ENCODE measurements at places on chromosomes 3 and 15. TPM values are rescaled to one million over a fixed set of nuclear protein-coding genes. Genes with fewer than 3 reads are reported as not detected.

GATM gene
- total RNA-seq = 26.7 TPM

NRG4 gene
- not detected for total RNA-seq

NANOGP8 gene
- 1.7 TPM for total RNA-seq

FGF7 gene
- total RNA-seq = not detected

SAMD7 gene
- not detected for total RNA-seq

PTH1R gene
- total RNA-seq = 23.6 TPM

ATG3 gene
- total RNA-seq = 60.7 TPM

NFKBIZ gene
- 15.7 TPM for total RNA-seq

MST1 gene
- 0.95 TPM for total RNA-seq

SIN3A gene
- 44.2 TPM for total RNA-seq

DPPA2 gene
- not detected for total RNA-seq

NR1D2 gene
- 7.9 TPM for total RNA-seq

FOXB1 gene
- total RNA-seq = not detected

LRRIQ4 gene
- not detected for total RNA-seq

AHSG gene
- not detected for total RNA-seq

ATRIP gene
- 12.6 TPM for total RNA-seq

ATP13A4 gene
- not detected for total RNA-seq

TAGLN3 gene
- not detected for total RNA-seq

TMEM266 gene
- total RNA-seq = 0.06 TPM

ANKRD63 gene
- 8.4 TPM for total RNA-seq

ANKRD34C gene
- total RNA-seq = not detected

ZPLD1 gene
- not detected for total RNA-seq

KCNMB2 gene
- total RNA-seq = not detected

GOLGA8J gene
- total RNA-seq = not detected

Measured in G401 (cell line).